ENCODE measurements at places on chromosomes 3 and 15. TPM values are rescaled to one million over a fixed set of nuclear protein-coding genes. Genes with fewer than 3 reads are reported as not detected.

The SI gene
- total RNA-seq = not detected

The PROS1 gene
- 4.0 TPM for total RNA-seq

DNA sequence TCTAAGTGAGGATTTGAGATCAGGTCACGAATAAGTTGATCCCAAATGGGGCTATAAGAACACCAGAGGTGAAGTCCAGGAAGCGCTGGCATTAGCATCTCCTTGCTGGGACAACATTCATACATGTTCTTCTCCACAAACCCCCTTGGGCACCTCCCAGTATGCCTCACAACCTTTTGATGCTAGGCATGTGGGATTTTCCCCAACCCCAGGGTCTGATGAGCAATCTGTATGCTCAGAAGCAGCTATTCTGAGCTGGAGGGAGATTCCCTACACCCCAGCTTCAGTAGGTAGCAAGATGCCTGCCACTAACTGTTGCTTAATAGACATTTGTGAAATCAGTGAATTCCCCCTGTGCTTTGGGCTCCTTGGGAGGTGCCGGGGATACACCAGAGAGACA, 32.2 kb downstream of the SLC6A11 start:
- peak; percentile 1 for DNase-seq

DNA sequence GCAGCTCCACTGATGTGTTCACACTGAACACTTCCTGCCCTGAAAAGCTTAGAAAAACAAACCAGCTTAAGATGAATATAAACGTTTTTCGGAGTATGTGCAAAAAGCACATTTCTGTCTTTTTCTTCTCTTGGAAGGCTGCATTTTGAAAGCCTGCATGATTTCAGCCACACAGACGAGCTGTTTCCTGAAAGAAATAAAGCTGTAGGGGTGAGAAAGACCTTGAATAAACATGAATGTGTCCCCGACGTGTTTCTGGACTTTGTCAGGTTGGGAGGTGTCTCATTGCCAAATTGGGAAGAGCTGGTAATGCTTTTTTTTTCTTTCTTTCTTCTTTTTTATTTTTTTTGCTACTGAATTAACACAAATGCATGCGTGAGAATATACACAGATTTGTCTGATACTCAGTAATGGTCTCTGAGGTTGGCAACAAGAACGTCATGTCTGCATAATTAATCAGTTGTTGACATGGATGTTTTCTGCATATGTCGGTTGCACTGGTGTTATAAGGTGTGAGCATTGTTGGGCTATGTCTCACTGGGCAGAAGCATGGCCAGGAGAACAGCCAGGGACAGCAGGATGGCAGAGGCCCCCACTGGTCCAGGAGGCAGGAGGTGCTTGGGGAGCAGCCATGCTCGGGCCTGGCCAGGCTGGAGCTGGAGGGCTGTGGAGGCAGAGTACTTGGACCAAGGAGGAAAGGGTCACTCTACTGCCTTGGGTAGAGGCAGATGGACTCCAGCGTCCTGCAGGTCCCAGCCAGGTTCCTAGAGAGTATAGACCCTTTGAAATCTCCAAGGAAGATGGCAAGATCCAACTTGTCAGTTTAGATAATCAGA, 39.0 kb downstream of the ADAMTSL3 start:
- no peak for DNase-seq

GRCh38 chr3:120908030-120908794, at the start of gene STXBP5L:
Gene STXBP5L, plus strand, starts transcription at chr3:120908205. Its CDS starts 1,374 bp downstream, at chr3:120909579.
- peak; percentile 68 for DNase-seq

GRCh38 chr3:45623393-45623792, 28.8 kb downstream of the LIMD1 start:
- DNase-seq = no peak

The TMEM40 gene
- total RNA-seq = 0.74 TPM

The KNG1 gene
- total RNA-seq = not detected

The CLRN1 gene
- total RNA-seq = not detected

DNA sequence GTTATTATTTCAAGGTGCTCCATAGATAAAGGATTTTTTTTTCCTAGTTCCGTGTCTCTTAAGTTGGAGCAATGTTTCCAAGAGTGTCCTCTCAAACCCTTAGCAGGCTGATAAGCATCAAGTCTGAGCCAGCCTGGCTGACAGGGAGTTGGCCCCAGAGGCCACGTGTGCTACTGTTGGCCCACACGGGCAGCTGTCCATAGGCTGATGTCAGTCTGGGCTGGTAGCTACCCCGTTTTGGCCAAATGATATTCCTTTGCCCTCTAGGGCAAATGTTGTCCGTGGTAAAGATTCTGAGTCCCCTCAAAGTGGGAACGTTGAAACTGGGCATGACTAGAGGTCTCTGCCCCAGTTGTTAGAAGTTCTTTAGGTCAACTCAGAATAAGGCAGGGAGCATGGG, 99.4 kb downstream of the FLNB start:
- no peak for DNase-seq

- no peak for DNase-seq
Observed at GRCh38 chr15:79494963-79495755, 63.0 kb downstream of the MINAR1 start.

GRCh38 chr15:59278120-59278519, 71.5 kb downstream of the LDHAL6B start:
- DNase-seq = no peak

GRCh38 chr15:69194854-69195253, 34.4 kb downstream of the GLCE start:
- no peak for DNase-seq

DNA sequence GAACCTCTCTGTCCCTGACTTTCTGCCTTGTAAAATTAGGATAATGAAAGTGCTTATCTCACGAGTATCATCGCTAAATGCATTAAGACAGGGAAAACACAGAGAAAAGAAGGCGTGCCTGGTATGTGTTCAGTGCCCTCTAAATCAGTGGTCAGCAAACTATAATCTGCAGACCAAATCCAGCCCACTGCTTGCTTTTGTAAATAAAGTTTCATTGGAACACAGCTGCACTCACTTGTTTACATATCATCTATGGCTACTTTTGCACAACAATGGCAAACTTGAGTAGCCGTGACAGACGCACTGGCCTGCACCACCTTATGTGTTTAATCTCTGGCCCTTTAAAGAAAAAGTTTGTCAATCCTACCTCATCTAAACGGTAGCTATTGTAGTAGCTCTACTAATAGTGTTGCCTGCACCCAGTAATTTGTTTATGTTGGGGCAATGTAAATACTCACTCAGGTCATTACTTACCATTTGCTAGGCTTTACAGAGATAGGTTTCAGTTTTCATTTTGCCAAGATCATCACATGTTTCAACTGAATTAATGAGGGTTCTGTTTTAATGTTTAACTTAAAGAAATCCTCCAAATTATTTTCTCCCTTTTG, 229.4 kb downstream of the FEZF2 start:
- DNase-seq = no peak

DNA sequence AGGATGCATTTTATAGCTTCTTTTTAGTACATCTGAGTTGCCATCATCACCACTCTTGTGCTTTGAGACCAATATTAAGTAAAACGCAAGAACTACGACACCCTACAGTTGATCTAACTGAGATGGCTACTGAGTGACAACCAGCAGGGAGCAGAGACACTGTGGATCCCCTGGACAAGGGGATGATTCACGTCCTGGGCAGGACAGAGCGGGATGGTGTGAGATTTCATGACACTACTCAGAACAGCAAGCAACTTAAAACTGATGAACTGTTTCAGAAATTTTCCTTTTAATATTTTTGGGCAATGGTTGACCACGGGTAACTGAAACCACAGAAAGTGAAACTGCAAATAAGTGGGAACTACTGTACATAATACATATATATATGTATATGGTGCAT, 299.2 kb downstream of the ADAMTS17 start:
- DNase-seq = peak; percentile 64

The XRN1 gene
- total RNA-seq = 28.3 TPM

The TMC3 gene
- total RNA-seq = not detected

DNA sequence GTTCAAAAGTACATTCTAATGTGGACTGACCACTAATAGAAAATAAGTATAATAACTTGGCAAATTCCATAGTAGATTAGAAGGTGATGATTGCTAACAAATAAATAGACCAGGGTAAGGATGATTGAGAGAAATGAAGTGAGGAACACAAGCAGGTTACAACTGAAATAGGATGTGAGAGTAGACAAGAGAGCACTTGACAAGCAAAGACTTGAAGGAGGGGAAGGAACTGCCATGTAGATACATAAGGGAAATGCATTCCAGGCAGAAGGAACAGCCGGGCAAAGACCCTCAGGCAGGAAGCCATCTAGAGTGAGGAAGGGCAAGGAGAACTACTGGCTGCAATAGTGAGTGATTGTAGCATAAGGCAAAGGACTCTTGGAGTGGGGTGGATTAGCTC, 5.0 kb downstream of the PLA1A start:
- DNase-seq = no peak

DNA sequence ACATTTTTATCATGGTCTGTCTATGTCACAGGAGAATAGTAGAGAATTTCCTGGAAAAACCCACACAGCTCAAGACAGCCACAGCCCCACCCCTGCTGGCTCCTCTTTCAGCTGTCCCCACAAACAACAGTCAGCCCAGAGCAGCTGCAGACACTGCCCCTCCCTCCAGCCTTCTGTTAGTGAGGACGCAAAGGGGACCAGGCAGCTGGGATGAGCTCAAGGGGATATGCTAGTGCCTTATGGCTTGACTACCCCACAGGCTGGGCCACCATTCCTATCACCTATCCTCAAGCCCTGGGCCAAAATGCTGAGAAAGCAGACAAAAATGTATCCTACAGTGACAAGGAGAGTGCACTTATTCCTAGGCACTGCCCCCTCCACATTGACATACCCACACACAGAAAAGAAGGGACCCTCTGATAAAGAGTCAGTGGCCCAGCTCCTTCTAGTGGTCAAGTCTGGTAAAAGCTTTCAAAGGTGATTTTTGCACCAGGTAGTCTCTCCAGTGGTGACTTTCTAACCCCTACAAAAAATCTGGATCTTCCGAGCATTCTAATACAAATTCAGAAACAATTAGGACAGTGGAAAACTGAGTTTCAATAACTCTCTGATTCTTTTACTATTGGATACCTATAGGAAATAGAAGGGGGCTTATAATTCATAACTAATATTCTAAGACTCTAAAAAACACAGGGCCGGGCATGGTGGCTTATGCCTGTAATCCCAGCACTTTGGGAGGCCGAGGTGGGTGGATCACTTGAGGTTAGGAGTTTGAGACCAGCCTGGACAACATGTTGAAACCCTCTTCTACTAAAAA, 3.0 kb upstream of the MAP1A start:
- DNase-seq = peak; percentile 8

GRCh38 chr3:57740027-57740426, 16.1 kb upstream of the SLMAP start:
- no peak for DNase-seq

DNA sequence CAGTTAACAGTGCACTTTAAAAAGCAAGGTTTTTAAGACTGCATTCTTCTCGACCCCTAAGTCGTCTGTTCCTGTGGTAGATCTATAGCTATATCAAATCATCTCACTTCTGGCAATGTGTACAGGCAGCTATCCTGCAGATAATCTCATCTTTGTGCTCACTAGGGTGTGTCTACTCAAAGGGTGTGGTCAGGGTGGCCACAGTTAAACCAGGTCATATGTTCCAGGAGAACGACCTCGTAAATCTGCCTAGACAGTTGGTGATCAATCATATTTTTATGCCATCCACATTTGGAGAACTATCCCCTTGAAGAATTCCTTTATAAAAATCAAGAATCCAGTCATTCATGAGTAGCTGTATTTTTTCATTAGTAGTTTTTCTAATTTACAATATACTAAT, 3.0 kb downstream of the VEPH1 start:
- no peak for DNase-seq

- DNase-seq = peak; percentile 19
Observed at GRCh38 chr3:153400641-153401040, 238.6 kb downstream of the RAP2B start.

The MAGI1 gene
- 2.8 TPM for total RNA-seq

The USF3 gene
- 9.9 TPM for total RNA-seq

The PPM1L gene
- total RNA-seq = 0.84 TPM

The PROK2 gene
- not detected for total RNA-seq

DNA sequence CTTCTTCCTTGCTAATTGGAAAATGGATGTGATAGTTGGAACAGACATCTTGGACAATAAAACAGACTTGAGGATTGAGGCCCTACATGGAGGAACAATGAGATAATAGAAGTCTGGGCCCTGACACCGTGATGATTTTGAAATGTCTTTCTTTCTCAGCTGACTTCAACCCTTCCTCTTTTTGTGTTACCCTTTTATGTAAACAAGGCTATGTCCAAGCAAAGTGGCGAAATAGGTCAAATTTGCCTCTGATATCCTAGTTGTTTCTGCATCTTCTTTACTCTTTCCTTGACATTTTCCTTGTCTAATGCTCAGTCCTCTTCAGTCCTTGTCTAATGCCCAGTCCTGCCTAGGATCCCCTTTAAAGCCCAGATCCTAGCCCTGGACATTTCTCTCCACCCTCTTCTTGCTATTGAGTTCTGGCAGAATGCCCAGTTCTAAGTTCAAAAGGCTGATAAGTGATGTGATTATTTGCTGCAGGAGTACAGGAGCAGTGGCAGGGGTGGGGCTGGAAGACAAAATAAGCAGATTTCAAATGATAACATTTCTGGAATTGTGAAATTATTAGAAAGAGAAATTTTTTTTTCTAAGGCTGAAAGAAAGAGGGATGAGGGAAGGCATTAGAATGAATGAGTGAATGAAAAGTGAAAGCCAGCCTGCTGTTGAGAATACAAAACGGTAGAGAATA, 6.5 kb upstream of the VPS8 start:
- peak; percentile 27 for DNase-seq

DNA sequence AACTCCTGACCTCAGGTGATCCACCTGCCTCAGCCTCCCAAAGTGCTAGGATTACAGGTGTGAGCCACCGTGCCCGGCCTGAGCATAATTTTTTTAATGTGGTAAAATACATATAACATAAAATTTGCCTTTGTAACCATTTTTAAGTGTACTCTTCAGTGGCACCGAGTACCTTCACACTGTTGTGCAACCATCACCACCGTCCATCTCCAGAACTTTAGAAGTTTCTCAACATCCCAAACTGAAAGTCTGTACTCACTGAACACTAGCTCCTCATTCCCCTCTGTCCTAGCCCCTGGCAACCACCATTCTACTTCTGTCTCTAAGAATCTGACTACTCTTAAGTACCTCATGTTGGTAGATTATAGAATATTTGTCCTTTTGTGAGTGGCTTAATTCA, 35.2 kb downstream of the LRIG1 start:
- DNase-seq = no peak

Data from M059J (cell line).